ENCODE measurements at places on chromosomes 6 and 20.

GRCh38 chr20:14599613-14600012 is 262.2 kb upstream of the FLRT3 start:
- no peak for DNase-seq

DNA sequence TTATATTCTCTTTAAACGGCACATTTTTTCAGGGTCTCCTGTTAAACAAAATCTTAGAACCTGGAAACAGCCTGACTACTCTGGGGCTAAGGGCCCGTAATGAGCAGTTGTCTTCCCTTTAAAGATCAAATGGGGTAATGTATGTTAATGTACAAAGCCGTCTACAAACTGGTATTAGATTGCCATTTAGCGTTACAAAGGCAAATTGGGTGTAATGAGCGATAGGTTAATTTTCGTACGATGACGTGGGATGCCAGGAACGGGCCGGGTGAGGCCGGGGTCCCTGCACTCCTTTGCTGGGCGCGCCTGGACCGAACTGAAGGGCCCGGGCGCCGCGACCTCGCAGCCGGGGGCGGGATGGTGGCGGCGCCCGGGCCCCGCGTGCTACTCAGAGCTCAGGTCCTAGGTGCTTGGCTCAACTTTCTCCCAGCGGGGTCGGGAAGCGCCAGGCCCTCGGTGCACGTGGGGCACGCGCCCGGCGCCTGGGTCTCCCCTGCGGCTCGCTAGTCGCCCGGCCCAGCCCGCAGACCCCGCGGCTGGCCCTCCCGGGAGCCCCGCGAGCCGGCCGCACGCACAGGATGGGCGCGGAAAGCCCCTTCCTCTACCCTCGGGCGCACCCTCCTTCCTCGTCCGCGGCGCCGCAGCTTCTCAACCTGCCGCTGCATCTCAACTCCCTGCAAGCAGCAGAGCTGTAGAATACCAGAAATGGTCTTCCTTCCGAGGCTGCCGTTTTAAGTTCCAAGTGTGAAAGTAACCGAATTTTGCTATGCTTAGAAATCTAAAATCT is 5.9 kb downstream of the NKX2-4 start:
- peak; percentile 15 for DNase-seq

DNA sequence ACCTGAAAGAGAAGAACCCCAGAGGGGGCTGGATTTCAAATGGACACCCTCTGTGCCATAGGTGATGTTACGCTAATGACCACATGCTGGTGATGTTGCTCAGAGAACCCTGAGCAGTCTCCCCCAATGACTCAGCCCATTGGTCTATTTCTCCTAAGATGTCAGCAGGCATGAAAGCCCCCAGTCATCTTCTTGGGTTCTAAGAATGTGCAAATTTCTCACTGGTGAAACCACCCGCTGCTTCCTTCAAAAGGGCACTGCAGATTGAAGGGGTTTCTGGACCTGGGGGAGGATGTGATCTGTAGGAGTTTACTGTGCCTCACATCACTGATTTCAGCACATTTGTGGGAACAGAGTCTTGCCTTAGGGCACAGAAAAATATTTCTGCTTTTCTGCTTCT is 298.4 kb upstream of the MOCS1 start:
- DNase-seq: no peak

DNA sequence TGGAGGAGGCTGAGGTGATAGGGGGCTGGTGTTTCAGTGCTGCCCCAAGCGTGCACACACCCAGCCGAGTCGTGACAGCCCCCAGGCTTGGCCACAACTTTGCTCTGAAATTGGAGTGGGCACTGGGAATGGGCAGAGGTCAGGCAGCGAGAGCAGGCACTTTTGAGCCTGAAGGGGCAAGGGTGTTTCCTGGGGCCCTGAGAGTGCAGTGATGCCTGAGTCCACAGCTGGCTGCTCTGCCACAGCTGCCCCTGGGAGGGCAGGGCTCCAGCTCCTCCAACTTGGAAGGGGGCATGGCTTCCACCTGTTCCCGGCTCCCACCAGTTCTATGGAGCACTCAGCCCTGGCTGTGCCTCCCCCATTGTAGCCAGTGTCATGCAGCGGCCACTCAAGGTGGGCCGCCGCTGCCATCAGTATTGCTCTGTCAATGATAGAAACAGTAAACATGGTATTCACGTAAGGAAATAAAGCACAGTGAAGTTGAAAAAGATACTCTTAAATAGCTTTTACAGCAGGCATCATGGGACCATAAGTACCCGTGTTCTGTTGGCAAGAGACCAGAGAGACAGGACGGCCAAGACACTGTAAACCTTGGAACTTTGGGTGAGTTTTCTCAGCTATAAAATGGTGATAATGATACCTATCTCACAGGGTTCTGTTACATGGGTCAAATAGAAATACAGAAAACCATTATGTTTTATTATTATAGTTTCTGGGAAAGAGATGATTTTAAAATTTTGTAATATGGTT is 108.9 kb downstream of the THEMIS start:
- no peak for DNase-seq

GRCh38 chr20:37494796-37495195 is 26.3 kb upstream of the NNAT start:
- no peak for DNase-seq

DNA sequence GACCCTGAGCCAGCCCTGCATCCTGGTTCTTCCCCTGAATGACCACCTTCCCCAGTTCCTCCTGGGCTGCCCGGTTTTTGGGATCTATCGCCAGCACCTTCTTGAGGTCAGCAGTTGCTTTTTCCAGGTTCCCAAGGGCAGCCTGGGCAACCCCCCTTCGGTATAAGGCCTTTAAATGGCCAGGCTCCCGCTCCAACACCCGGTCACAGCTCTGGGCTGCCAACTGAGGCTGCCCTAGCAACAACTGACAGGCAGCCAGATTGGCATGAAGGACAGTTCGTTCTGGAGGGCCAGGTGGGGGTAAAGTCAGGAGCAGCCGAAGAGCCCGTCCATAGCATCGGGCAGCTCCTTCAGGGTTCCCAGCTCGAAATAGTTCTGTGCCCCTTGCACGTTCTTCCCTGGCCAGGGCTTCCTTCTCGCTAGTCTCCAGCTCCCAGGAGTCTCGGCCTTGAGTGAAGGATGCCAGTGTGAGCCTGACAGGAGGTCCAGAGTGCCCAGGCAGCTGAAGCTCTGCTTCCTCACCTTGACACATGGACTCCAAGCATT is 778 bp upstream of the ATF6B start:
- DNase-seq: no peak

GRCh38 chr6:79302341-79302740 is 67.9 kb upstream of the HMGN3 start:
- DNase-seq: no peak

DNA sequence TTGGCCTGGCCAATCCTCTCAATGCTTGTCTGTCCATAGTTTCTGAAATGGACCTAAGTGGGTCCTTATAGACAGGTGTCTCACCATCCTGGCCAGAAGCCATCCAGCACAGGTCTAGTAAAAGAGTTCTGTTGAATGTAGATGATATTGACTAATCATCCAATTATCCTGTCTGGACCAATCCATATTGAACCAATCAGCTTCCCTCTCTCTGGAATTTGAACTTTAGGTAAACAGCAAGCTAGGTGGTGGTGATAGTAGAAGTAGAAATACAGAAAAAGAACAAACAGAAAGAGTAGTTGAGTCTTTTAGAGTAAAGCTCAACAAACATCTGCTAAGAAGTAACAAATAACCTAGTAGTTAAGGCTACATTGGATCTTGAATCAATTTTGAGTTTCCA is 9.5 kb upstream of the PNRC1 start:
- DNase-seq: no peak

Measured in stimulated activated CD4-positive, alpha-beta T cell treated with anti-CD3 and anti-CD28 coated beads, Interleukin-4, amount 100 ng/mL, for 1 hour (primary cell).